ENCODE measurements at places on chromosomes 12 and 14. TPM values are rescaled to one million over a fixed set of nuclear protein-coding genes. Genes with fewer than 3 reads are reported as not detected.

- DNase-seq, result no peak
Measured at GRCh38 chr12:8562310-8562709, 21.6 kb upstream of the CLEC4E start.

- no peak for DNase-seq
Measured at GRCh38 chr14:68269136-68269927, 449.8 kb downstream of the RAD51B start.

DNA sequence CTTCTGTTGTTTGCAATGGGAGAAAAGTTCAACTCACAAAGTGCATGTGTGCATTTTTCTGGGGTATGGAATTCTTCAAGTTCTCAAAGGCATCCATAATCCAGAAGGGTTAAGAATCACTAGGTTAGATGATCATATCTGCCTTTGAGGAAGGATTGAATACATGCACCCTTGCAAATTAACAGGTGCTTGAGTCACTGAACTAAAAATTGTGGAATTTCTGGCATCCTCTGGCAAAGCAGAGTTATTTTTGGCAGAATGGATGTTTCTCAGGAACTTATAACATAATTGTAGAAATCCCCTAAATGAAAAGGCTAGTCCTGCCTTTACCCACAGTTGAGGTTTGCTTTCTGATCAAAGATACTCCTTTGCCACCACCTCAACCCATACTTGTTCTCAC is 136.5 kb upstream of the DYRK2 start:
- DNase-seq, result no peak

DNA sequence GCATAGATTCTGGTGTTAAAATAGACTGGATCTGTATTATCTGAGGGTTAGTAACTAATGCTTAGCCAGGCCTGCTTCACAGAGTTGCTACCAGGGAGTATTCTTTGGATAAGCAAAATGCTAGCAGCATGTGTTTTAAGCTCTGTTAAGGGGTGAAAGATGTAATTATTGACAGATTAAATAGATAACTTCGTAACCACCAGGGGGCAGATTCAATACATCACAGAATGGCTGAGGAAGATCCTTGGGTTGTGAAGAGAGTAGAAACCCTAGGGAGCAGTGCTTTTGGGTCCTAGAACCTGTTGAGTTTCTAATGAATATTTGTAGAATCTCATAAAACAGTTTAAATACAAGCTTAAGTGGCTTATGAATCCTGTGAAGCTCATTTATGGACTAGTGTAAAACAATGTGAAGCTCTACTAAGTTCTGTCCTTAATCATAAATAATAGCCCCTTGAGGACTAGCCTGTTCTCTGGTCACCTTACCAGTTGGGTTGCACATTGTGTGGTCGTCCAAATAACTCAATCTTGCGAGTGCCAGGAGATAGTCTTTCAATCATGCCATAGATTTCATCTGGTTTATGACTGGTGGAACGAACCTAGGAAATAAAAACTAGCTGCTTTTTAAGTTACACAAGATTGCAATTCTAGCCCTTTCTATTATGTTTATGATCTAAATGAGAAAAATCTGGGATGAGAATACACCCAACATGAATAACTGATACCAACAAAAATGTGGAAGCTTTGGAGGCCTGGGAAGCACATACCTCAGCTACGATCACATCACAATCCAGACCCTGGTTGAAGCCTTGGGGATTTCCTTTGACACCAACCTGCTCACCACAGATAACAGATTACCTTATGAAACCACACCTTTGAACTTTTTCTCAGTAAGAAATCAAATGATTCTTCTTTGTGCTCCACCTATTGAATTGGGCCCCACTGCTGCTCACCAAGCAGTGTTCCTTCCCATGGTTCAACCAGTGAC is 12.3 kb downstream of the METTL3 start:
- DNase-seq, result peak; percentile 71

Gene RFLNA
- 0.19 TPM for total RNA-seq

Gene SLC38A6
- total RNA-seq, result 17.8 TPM

GRCh38 chr14:38442208-38442607 is 186.3 kb upstream of the CLEC14A start:
- DNase-seq, result peak; percentile 43

DNA sequence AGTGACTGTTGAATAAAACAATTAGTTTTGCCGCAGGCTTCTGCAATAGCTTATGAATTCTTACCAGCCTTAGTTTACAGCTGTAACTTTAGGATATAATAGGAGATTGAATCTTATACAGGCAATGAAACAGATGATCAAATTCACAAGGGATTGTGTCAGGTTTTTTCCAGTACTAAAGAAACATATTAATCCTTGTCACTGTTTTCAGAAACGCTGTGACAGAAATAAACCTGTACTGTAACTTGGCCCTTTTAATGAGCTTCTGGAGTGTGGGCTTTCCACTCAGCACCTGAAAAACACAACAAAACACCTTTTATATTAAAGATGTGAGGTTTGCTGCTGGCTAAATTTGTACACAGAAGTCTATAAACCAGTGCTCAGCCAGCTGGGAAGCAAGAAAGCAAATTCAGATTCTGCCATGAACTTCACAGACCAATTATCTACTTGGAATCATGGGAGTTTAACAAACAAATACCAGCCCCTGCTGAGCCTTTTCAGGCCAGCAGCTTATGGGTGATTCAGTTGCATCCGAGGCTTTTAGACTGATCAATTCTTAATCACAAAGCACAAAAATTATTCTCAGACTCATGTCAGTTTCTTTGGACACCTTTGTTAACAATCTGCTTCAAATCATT is 109.5 kb downstream of the FOXG1 start:
- DNase-seq, result no peak

Gene SIX1
- total RNA-seq, result 0.17 TPM

Gene POTEM
- not detected for total RNA-seq

DNA sequence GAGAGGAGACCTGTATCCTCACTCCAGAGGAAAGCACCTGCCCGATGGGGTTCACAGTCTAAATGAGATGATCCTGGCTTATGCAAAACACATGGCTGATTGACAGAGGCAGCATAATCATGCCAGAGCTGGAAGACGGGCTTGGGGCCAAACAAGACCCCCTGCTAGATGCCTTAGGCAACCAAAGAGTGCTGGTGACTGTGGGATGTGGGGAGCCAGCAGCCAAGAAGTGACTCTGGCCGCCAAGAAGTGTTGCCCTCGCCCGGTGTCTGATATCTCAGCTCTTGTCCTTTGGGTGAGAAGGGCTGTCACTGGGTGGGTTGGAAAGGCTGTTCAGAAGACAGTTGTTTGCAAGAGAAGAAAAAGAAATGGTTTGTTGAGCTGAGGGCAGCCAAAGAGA is 56.7 kb downstream of the PLEKHG3 start:
- no peak for DNase-seq

Gene RTN1
- total RNA-seq, result not detected

DNA sequence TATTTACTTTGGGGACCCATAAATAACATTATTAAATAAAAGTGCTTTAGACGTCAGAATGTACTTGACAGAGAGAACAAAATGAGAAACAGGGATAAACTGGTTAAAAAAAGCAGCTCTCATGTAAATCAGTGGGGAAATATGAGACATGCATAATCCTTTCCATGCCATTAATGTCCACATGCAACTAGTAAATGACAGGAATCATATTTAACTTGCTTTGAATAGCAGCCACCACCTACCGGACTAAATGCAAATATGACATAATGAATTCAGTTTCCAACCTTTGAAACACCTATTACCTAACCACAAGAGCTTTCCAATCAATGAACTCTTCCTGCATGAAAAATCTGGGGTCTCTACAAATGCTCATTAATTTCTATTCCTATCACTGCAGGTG is 19.6 kb downstream of the FGD6 start:
- DNase-seq, result no peak

DNA sequence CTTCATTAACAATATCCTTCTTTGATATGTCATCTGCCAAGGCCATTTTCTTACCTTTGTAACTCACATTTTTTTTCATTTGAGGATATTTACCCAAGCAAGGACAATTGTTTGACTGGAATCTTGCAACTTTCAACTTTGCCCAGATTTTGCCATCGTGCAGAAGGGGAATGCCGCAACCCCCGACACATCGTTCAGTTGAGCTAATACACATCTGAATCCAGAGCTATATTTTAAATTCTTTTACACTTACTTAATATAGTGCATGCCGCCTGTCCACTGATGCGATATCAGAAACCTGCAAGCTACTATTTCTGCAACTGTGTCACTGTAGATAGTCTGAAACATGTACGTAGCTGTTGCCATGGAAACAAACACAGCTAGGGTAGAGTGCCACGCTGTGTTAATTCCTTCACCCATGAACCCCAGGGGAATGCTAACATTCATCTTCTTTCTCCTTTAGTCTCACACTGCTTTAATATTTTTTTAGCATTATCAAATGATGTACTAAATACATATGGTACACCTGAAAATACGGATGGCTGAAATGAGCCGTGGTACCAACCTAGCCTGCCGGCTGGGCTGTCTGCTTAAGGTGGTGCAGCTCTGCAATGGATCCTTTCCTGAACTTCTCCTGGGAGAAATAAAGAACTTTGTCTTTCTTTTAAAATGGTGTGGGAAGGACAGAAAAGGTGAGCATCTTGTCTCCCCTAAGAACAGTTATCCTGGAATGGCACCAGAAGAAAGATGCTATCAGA is 77.0 kb upstream of the FOXN3 start:
- DNase-seq, result no peak

DNA sequence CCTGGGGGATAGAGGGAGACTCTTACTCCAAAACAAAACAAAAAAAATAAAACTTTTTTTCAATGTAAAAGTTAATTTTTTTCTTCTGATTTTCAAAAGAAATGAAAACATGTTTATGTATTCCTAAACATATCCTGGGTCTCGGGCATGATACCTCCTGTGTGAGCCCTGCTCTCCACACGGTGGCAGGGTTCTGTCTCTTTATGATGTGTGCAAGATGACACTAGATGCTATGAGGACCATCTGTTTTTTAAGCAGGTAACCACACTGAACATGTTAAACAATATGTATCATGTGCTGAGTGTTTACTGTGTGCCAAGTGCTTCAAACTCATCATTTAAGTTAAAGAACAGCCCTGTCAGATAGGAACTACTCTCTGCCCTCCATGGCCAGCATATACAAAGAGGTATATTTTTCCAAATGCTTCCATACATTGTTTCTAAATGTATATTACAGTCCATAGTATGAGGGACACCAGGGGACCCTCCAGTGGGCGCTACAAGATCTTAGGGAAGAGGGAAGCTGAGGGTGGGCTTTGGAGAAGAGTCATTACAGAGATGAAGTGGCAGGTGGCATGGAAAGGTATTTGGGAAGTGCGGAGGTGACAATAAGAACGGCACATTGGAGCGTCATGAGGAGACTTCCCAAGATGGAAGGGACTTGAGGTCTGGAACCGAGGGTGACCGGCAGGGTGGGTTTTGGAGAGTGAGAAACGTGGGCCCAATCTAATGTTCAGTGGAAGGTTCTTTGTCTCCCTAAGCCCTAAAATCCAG is 28.5 kb downstream of the FOS start:
- DNase-seq, result no peak

Gene SERPINA5
- 0.33 TPM for total RNA-seq

GRCh38 chr12:116453631-116454030 is 105.5 kb upstream of the MAP1LC3B2 start:
- DNase-seq, result no peak

Gene CLSTN3
- 42.0 TPM for total RNA-seq

DNA sequence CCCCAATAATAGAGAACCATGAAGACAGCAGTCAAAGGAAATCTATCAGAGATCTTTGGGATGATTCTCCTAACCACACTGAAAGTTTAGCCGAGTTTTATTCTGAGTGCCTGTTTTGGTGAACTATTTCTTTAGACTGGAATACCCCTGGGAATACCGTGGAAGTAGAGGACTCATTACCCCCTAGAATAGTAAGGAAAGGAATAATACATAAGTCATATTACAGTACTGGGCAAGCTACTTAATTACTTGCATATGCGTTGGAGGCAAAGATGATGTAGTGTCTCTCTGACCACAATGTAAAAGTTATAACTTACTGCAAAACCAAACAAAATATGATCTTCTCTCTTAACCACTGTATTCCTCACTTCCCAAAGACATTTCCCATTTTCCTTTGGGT is 25.5 kb downstream of the ZC2HC1C start:
- no peak for DNase-seq

Gene HAL
- 0.17 TPM for total RNA-seq

GRCh38 chr12:47236109-47236714 is 156.5 kb upstream of the AMIGO2 start:
- peak; percentile 3 for DNase-seq

DNA sequence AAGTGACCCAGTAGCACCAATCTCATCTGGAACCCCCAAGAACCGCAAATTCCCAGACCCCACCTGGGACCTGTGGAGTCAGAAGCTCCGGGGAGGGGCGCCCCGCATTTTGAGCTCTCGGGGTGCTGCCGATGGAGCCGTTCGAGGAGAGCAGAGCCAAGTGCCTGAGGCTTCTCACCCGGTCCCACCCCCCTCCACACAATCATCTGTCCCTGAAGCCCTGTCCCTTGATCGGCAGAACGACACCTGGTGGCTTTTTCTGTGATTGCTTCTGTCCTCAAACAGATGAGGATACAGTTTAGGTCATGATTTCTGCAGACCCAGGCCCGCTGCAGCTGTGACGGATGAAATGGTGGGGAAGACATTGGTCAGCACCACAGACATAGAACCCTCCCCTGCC is 74.7 kb downstream of the NOC4L start:
- DNase-seq, result peak; percentile 59

- no peak for DNase-seq
Measured at GRCh38 chr12:50613463-50613862, 108.7 kb downstream of the DIP2B start.

Gene CPNE6
- not detected for total RNA-seq

DNA sequence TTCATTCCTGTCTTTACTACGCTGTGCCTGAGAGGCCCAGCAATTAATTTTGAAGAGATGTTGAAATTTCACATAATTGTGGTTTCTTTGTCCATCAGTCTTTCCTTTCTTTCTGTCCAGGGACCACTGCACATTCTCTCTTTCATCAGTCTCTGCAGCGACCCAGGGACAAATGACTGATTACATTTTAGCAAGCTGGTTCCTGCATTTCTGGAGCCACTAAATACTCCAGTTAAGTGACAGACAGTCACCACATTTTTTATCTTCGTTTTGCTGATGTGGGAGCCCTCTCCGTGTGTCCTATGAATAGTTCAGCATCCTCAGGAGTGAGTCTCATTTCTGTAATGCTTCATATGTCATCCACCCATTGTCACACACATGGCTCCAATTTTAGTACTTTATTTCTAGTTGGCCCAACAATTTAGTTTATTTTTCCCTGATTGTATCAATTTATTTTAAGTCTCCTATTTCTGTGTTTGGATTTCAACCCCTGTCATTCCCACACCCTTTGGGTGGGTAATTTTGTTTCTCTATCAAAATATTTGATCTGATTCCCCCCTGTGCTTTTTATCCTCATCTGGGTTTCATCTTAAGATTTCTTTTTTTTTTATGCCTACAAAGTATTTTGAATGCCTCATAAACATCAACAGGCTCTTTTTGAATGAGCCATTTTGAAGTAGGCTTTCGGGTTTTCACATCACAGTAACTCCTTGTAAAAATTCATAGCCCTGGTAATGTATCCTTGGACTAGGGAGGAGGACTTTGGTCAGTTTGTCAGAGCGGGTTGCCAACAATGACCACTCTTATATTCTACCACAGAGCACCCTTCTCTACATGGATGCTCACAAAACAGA is 1196.5 kb downstream of the GALC start:
- DNase-seq, result no peak

Gene KRT78
- total RNA-seq, result not detected

GRCh38 chr14:69013943-69014782 is 35.1 kb upstream of the ACTN1 start:
- peak; percentile 56 for DNase-seq

GRCh38 chr14:22837750-22838538 is 1.6 kb downstream of the MMP14 start:
- DNase-seq, result peak; percentile 40

Data from dermis blood vessel endothelial cell (primary cell).